ENCODE measurements at places on chromosomes 1 and 21. TPM values are rescaled to one million over a fixed set of nuclear protein-coding genes. Genes with fewer than 3 reads are reported as not detected.

Gene KLHDC9
- total RNA-seq, result 5.1 TPM

Gene XPR1
- total RNA-seq, result 15.8 TPM

Gene KRTAP11-1
- not detected for total RNA-seq

Gene ABCG1
- 25.9 TPM for total RNA-seq

Gene TLCD4
- total RNA-seq, result 10.0 TPM

Gene FAM151A
- not detected for total RNA-seq

Gene C1orf35
- total RNA-seq, result 11.9 TPM

Gene LRRC52
- 0.17 TPM for total RNA-seq

Gene MFSD2A
- 3.7 TPM for total RNA-seq

Gene NGF
- 2.9 TPM for total RNA-seq

Gene LAX1
- total RNA-seq, result 0.69 TPM

Gene GLIS1
- total RNA-seq, result 0.17 TPM

Gene ST3GAL3
- 25.7 TPM for total RNA-seq

Gene MAB21L3
- under 0.01 TPM for total RNA-seq

Gene VSIG8
- not detected for total RNA-seq

Gene UBE2U
- not detected for total RNA-seq

Gene CYP4Z1
- 2.8 TPM for total RNA-seq

Gene GIPC2
- 6.9 TPM for total RNA-seq

Gene SOAT1
- 14.8 TPM for total RNA-seq

Gene CA6
- total RNA-seq, result not detected

Gene CPLANE2
- total RNA-seq, result 26.0 TPM

Gene AIM2
- 0.32 TPM for total RNA-seq

Gene DHDDS
- 28.7 TPM for total RNA-seq

Gene OVAAL
- not detected for total RNA-seq

Gene CD53
- 17.0 TPM for total RNA-seq

Gene DNASE2B
- 0.33 TPM for total RNA-seq

Gene ZSWIM5
- 3.3 TPM for total RNA-seq

Gene TRNP1
- 50.3 TPM for total RNA-seq

Gene EDARADD
- not detected for total RNA-seq

Gene TMEM240
- 22.1 TPM for total RNA-seq

Gene FTCD
- total RNA-seq, result 1.2 TPM

Gene FAM177B
- 0.42 TPM for total RNA-seq

Gene FCGR1A
- 23.2 TPM for total RNA-seq

Gene TMEM200B
- total RNA-seq, result 14.5 TPM

Gene CASZ1
- total RNA-seq, result 60.2 TPM
